ENCODE measurements at places on chromosomes 7 and 10.

- no peak for DNase-seq
Measured at GRCh38 chr7:2074691-2075090, 158.1 kb downstream of the MAD1L1 start.

DNA sequence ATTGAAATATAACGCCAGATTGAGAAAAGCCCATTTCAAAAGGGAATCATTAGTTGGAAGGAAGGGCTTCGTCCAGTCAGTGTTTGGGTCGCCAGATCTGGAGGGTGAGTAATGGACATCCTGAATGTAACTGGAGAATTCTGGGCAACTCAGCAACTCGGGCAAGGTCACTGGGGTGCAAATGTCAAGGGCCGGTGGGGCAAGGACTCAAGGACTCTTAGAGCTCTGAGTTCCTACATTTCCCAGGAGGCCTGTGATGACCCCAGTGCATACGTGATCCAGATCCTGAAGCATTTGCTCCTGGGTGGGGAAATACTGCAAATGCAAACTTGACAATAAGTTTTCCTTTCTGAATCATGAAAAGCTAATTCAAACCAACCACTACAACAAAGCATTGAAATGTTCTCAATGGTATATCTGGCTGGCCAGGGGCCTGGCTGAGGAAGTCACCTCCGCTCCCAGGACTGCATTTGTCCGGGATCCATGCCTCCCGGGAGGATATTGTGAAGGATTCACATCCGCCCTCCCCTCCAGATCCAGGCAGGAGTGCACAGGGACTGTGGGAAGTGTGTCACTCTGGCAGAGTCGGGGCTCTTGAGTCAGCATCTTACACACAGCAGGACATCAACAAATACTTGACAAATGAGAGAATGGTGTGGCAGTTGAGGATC, 164.0 kb downstream of the FANK1 start:
- DNase-seq: no peak

GRCh38 chr7:130971297-130971696, 237.3 kb upstream of the KLF14 start:
- peak; percentile 65 for DNase-seq

DNA sequence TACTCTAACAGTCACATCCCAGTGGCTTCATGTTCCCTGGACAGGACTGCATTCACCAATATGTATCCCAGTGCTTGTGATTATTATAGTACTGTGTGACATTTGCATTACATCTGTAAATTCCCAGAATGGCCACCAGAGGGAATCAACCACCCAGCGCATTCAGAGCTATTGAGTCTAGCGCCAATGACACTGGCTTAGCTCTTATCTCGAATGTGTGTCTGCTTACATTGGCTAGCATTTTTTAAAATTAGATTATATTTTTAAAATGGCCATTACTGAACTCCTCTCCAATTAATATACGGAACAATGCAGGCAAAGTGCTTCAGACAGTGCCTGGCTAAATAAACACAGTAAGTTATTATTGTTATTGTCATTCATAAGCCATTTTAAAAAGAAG, 36.3 kb downstream of the TRIL start:
- no peak for DNase-seq

DNA sequence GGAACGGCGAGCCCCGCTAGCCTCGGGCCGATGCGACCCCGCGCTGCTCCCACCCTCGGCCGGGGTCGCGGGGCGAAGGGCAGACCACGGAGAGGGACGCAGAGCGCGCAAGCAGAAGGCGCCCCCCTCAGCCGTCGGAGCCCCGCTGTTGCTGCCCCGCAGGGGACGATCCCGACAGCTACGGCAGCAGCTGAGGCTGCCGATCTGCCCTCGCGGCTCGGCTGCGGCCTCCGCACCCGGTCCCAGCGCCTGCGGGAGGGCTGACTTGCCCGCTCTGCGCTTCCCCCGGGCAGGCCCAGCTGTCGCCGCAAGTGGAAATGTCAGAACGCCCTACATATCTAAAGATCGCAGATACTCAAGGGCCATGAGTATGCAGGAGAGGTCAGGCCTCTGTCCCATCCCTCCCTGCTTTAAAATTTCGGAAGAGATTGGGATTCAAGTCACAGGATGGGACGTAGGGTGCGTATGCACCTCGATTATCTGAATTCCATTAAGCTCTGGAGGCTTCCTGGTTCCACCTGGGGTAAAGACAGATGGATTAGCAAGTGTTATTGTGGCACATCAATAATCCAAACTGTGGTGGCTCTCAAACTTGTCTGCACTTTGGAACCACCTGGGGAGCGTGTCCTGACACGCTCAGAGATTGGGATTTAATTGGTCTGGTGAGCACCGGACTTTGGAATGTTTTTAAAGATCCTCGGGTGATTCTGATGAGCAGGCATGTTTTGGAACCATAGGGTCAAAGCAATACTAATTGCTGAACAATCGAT, at the start of gene CRPPA:
TSS of gene CRPPA (minus strand) at position 206 of the 770 bp plus-strand sequence. CDS start 216 bp downstream, outside the sequence.
- DNase-seq: peak; percentile 19

DNA sequence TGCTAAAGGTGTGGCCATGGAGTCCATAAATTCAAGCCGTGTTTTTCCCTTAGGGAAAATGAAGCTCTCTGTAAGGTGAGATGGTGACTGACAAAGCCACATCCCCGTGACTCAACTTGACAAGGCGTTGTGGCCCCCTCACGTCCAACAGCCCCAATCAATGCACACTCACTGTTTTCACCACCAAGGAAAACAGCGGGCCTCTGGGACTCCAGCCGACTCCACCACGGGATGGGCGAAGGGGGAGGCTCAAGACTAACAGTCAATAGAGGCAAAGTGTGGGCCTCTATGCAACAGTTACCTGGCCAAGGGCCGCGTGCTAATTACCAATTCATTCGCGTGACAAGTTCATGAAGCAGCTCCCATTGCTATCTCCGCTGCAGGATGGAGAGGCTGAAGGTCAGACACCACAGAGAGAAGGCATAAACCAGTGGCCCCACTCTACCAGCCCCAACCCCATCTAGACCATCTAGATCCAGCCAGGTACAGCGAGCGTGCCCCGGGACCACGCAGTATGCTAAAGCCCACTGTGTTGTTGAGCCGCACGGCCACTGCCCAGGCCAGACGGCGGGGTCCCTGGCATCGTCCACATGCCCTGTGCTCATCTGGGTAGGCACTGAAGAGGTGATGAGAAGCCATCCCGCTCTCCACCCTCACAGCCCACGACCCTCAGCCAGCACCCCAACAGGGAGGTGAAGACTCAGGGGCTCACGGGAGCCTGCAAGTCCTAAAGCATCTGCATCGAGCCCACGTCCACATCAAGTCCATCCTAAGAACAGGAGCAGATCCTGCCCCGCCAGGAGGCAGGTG, 76.1 kb downstream of the PROSER2 start:
- DNase-seq: no peak

- no peak for DNase-seq
Measured at GRCh38 chr10:82394122-82394521, 519.1 kb downstream of the NRG3 start.

DNA sequence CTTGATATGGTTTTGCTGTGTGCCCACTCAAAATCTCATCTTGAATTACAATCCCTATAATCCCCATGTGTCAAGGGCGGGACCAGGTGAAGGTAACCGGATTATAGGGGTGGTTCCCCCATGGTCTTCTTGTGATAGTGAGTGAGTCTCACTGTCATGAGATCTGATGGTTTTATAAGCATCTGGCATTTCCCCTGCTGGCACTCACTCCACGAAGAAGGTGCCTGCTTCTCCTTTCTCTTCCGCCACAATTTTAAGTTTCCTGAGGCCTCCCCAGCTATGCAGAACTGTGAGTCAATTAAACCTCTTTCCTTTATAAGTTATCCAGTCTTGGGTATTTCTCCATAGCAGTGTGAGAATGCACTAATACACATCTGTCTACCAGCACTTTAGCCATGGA, 109.5 kb upstream of the SDK1 start:
- DNase-seq: no peak

DNA sequence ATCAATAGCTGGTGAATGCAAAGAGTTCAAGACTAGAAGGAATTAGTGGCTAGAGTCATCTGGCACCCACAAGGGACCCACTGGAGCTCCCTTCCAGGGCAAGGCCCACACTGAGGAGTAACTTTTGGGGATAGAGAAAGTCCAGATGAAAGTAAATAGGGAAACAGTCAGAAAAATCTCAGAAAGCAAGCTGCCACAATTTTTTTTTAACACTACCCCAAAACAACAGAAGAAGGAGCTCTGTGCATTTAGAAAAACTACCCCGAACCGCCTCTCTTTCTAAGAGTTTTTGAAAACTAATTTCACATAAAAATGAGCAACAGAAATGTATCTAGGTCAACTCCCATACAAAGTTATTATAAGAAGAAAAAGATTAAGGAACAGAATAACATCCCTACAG, 42.2 kb downstream of the AOAH start:
- DNase-seq: no peak

DNA sequence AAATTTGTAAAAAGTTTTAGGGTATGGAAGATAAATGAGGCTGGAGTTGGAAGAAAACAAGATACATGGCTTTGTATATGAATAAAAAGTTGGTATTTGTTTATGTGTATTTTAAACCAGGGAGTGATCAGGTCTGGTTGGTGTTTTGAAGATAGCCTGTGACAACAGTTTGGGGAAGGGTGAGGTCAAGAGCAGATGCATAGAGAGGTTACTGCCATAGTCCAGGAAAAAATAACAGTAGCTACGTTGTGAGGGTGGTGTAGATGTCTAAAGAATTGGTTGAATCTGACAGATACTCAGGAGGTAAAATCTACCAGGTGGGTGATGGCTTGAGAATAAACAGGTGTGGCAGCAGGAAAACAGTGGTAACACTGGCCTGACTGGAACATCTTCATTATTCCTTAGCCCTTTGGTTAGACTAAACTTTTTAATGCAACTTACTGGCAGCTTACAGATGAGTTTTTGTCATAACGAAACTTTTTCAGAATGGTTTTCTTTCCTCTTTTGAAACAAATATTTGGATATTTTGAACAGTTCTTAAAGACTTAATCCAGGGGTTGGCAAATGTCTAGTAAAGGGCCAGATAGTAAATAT, 25.5 kb downstream of the ZNRF2 start:
- DNase-seq: no peak

DNA sequence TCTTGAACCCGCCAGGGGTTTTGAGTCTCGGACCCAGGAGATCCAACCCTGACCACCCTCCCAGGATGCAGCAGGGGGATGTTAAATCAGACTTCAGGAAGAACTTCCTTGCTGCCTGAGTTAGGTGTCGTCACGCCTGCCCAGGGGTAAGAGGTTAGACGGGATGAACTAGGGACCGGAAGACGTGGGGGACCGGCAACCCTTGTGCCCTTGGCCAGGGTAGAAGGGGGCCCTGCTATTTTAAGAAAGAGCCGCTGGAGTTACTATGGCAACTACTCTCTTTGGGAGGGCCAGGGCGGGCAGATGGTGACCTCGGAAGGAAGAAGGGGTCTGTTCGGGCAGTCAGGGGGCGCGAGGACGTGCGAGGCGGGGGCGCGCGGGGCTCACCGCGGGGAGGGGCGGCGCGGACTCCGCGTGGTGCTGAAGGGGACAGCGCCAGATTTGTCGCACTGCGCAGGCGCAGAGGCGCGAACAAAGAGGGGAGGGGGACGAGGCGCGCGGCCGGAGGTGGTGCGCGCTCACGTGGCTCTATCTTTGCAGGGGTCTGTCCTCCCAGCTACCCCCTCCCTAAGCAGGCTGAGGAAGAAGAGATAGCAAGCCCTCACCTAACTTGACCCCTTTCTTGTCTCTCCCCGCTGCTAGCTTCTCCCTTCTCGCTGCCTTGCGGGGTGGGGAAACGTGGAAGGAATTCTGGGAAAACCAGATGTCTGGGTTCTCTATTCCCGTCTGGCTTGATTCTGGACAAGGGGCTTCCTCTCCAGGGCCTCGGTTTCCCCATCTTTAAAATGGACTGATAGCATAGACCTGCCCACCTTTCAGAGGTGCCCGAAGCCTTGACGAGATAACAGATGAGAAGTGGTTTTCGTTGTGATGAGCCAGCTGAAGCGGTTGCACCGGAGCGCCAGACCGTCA, 940 bp upstream of the PSD start:
- no peak for DNase-seq

DNA sequence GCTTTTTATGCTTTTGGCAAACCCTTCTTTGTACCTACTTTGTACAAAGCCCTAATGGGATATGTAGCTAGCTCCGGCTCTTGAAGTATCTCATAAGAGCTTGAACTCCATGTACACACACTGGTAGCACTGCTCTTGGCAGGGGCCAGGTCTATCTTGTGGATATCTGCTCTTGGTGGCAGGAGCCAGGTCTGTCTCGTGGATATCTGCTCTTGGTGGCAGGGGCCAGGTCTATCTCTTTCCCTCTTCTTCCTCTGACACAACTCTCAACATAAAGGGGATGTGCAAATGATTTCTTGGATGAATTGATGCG, 91.9 kb downstream of the WNT2 start:
- DNase-seq: no peak
